ENCODE measurements at places on chromosomes 3 and 15.

DNA sequence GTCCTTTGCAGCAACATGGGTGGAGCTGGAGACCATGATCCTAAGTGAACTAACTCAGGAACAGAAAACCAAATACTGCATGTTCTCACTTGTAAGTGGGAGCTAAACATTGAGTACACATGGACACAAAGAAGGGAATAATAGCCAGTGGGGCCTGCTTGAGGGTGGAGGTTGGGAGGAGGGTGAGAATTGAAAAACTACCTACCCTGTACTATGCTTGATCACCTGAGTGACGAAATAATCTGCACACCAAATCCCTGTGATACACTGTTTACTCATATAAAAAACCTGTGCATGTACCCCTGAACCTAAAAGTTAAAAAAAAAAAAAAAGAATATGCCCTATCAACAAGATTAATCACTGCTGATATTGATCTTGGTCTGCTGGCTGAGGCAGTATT, 58.7 kb upstream of the ADAMTSL3 start:
- no peak for DNase-seq
- H3K27me3 ChIP-seq: no peaks in the 10 kb centered on the region
- H3K36me3 ChIP-seq: no peaks in the 10 kb centered on the region

DNA sequence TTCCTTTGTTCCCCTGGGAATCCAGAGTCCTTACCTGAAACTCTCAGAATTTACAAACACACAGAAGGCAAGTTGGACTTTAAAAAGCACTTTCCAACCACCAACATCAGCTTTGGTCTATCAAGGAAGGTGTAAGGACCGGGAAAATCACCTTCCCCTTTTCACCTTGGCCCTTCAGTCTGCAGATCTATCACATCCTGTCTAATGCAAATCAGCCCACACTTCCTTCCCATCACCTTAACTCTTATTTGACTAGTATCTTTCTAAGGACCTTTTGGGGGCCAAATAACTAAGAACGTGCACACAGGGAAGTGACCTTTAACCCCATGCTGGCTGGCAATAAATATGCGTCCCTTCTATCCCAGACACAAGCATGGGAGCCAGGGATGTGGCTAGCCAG, 320.6 kb downstream of the ARRDC4 start:
- H3K27ac ChIP-seq: no peak overlapping the region
- H3K4me1 ChIP-seq: no peaks in the 10 kb centered on the region
- no peaks in the 10 kb centered on the region for H3K36me3 ChIP-seq
- no peaks in the 10 kb centered on the region for H3K27me3 ChIP-seq
- H3K4me3 ChIP-seq: no peak overlapping the region

- no peak overlapping the region for H3K4me3 ChIP-seq
- peaks cover 7% of the 10 kb centered on the region for H3K4me1 ChIP-seq
- H3K36me3 ChIP-seq: peaks cover 19% of the 10 kb centered on the region
- DNase-seq: no peak
Observed at GRCh38 chr15:51765751-51766150, 14.4 kb downstream of the TMOD2 start.

DNA sequence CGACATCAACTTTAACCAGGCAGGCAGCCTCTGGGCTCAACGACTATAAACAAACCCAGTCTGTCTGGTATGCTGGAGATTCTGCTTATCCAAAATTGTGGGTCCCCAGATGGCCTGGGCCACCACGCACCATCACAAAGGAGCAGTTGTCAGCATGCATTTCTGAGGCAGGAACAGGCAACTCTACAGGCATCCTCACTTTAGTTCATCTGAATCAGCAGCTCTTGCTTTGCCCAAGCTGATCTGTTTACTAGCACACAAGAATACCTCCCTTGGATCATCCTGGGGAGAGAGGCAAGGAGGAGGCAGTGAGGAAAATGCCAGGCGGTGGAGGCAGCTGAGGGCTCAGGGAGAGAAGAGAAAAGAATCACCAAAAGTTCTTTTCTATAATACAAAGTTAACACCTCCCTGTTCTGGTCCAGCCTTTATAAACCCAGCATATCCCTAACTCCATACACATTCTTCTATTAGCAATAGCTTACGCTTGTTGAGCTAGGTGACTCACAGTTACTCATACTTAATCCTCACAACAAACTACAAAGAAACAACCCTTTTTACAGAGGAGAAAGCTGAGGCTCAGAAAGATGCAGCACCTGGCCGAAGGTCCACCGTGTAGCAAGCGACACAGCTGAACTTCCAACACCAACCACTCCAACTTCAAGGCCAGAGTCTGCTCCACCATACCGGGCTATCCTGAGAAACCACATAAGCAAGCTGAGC, 33.6 kb downstream of the ZDHHC3 start:
- DNase-seq: no peak
- no peaks in the 10 kb centered on the region for H3K4me1 ChIP-seq
- H3K36me3 ChIP-seq: peaks cover 7% of the 10 kb centered on the region
- H3K27ac ChIP-seq: no peak overlapping the region
- H3K27me3 ChIP-seq: no peaks in the 10 kb centered on the region

- peaks cover 21% of the 10 kb centered on the region for H3K36me3 ChIP-seq
- H3K27me3 ChIP-seq: no peaks in the 10 kb centered on the region
- no peak for DNase-seq
- no peak overlapping the region for H3K27ac ChIP-seq
- no peak overlapping the region for H3K4me3 ChIP-seq
Observed at GRCh38 chr3:67384016-67384415, 270.4 kb downstream of the SUCLG2 start.
